ENCODE measurements at places on chromosomes 1 and 21.

DNA sequence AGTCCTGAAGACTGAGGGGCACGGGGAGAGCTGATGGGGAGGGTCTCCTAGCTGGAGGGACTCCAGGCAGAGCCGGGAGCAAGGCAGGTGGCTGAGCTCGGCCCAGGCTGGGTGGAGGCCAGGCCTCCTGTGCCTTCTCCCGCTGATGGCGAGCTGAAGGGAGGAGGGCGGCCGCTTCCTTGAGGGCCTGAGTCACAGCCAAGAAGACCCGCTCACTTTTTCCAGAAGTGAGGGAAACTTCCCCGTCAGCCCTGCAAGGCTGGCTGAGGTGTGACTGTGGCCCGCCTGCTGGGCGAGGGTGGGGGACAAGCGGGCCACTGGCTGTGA is 1.7 kb upstream of the VWA1 start:
- no peak for DNase-seq

DNA sequence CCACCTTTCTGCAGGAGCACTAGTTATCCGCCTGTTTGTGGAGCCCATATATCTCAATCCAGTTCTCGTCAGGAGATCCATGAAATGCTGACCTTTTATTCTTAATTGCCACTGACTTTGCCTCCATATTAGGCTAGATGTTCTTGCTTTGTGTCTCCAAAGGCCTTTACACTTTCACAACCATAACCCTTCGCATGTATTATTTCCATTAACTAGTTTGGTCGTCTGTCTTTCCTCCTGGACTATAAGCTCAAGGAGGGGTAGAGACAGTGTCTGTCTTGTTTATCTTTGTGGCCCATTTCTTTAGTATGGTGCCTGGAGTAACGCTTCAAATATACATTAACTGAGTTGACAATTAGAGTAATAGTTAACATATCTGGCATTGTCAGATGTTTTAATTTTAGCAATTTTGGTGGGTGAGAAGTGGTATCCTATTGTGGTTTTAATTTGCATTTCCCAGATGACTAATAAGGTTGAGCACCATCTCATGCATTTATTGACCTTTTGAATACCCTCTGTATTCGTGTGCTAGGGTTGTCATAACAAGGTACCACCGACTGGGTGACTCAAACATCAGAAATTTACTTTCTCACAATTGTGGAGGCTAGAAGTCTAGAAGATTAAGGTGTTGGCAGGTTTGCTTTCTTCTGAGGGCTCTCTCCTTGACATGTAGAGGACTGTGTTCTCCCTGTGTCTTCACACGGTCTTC is 21.7 kb upstream of the IL12RB2 start:
- DNase-seq = no peak

GRCh38 chr1:28062806-28063205 is 25.6 kb downstream of the EYA3 start:
- DNase-seq = no peak

GRCh38 chr1:35231287-35231686 is 37.2 kb upstream of the ZMYM4 start:
- no peak for DNase-seq

DNA sequence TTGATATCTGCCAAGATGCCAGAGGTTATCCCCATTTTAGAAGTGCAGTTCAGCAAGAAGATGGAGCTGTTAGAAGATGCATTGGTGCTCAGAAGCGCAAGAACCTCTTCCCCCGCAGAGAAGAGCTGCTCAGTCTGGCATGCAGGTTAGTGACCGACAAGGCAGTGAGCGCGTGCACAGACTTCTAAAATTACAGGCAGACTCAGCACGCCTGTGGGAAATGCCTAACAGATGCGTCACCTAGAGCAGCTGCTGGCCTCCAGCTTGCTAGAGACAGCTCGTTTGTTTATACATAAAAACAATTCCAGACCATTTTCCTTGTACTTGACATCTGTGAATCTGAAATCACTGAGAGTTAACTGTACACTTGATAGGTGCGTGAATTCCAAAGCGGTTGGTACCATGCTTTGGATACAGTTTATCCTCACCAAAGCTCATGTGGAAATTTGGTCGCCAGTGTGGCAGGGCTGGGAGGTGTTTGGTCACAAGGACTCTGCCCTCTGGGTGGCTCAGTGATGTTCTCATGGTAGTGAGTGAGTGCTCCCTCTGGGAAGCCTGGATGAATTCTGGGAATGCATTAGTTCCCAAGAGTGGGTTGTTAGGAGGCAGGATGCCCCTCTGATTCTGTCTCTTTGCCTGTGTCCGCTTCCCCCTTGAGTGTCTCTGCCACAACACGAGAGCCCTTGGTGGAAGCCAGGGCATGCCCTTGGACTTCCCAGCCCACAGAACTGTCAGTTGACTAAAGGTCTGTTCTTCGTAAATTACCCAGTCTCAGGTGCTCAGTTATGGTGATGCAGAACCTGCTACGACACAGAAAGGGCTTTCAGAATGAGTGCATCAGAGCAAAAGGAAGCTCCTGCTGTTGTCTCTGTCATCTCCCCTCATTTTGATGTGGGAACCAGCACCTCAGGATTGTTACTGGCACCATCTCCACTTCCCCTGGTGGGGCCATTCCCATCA is 24.4 kb downstream of the SNAP47 start:
- no peak for DNase-seq

DNA sequence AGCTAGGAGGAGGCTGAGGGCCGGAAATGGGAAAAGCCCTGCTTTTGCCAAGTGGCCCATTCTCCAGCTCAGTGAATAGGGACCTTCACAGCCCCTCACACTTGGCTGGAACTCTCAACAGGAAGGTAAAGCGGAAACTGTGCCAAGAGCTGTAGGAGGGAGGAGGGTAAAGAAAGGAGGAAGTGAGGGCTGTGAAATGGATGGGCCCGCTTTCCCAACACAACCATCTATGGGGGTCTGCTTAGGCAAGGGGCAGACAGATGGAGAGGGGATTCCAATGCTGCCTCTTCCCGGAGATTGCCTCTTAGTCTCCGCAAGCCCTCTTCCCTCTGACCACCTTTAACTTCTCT is 5.2 kb downstream of the INKA2 start:
- no peak for DNase-seq

- DNase-seq = no peak
Observed at GRCh38 chr1:33348676-33349080, 27.8 kb upstream of the A3GALT2 start.

DNA sequence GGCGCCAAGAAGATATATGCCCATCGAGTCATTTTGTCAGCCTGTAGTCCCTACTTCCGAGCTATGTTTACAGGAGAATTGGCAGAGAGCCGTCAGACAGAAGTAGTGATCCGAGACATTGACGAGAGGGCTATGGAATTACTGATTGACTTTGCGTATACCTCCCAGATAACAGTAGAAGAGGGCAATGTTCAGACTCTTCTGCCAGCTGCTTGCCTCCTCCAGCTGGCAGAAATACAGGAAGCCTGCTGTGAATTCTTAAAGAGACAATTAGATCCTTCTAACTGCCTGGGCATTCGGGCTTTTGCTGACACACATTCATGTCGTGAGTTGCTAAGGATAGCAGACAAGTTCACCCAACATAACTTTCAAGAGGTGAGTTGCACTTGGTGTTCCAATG is 19.1 kb downstream of the KLHL20 start:
- no peak for DNase-seq

DNA sequence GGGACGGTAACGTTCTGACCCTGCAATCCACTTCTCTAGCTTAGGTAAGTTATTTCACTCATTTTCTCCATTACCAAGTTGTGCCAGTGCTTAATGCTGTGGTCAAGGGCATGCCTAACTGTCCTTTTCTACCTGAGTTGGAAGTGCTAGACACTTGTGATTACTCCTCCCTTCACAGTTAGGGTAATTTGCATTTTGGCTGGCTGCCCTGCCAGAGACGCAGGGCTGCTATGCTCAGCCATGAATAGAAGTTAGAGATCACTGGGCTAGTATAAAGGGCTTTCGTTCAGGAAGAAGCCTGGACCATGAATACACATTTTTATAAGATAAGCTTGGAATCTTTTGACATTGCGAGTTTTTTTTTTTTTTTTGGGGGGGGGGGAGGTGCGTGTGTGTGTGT is 633.2 kb upstream of the NEGR1 start:
- DNase-seq = no peak

DNA sequence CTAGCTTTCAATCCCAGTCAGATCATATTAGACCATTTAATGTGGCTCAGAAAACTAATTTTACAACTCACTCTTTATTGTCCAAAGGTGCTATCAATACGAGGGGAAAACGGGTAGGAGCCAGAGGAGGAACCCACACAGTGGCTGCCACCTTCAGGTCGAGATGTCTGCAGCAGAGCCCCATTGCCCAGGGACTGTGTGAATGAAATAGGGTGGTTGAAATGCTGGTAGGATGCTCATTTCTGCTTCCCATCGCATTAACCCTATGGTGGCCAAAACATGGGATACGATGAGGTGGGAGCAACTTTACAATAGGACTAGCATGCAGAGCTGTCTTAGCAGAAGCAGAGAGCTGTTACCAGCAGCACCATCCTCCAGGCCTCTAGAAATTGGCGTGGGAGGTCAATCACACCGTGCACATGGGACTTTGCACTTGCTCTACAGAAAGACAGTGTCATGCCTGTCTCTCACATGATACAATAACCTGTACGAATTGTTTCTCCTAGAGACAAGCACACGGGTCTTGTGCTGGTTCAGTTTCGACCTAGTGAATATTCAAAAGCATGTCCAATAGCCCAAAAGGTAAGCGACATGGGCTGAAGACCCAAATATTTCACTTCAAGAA is 69.5 kb upstream of the DESI2 start:
- DNase-seq = no peak

GRCh38 chr1:105137543-105138457 is 1388.1 kb downstream of the AMY1C start:
- peak; percentile 59 for DNase-seq

DNA sequence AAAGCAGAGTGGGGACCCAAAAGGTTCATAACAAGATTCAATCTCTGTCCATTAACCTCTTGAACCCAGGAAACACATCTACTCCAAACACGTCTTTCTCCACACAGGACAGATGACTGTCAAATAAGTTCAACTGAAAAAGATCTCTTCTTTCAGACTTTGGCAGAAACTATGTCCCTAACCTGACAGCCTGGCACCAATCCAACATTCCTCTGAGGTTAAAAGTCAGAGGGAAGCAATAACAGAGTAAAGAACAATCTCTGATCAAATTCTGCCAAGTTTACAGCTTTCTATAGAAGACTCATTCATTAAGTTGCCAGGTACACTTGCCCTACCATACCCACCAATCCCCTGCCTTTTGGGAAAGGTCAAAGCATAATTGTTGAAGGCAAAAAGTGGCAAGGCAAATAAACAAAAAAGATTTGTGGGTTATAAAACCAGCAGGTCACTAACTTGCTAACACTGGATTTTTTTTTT is 31.9 kb downstream of the OTUD7B start:
- DNase-seq = no peak

DNA sequence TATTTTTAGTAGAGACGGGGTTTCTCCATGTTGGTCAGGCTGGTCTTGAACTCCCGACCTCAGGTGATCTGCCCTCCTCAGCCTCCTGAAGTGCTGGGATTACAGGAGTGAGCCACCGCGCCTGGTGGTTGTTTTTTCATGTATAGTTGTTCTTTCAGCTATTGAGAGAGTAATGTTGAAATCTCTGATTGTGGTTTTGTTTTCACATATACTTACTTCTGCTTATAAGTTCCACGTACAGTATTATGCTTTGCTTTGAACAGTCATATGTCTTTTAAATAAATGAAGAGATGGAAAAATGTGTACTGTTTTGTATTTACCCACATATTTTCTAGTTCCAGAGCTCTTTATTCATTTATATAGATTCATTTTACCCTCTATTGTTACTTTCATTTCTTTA is 44.5 kb downstream of the MARK1 start:
- DNase-seq = no peak

GRCh38 chr1:228204958-228205357 is 2.9 kb upstream of the OBSCN start:
- DNase-seq = no peak

DNA sequence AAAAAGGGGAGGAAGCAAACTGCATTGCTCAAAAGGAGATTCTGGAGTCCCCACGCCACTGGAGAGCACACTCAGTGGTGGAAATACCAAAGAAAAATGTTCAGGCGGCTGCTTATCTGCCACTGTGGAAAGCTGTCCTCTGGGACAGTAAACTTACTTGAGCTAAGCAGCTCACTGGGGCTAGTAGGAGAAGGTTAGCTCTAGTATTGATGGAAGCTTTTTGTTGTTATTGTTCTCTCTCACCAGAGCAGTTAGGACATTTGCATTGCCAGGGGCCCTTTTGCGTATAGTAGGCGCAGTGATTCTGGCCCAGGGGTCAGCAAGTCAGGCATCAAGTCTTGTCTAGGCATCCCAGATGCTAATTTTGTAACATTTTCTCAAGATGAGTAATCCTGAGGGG is 15.6 kb downstream of the BACE2 start:
- no peak for DNase-seq

- no peak for DNase-seq
Observed at GRCh38 chr1:114286179-114286578, 132.5 kb upstream of the SYT6 start.

GRCh38 chr1:47823040-47823808 is 174.0 kb downstream of the TRABD2B start:
- DNase-seq = no peak

DNA sequence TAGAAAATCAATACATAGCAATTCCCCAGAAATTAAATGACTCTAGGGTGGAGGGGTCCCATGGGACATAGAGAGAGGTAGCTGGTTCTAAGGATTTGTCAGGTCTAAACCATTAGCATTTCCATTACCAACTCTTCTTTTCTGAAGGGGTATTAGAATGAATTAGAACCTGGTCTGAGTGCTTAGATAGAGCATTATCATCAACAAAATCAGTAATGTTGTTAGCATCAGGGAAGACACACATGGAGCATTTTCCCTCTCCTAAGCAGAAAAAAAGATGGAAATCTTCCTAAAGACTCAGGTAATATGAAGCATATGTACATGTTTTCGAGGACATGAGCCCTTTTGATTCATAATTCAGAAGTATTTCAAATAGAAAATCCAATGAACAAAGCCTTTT is 984.4 kb upstream of the NCAM2 start:
- DNase-seq = no peak

DNA sequence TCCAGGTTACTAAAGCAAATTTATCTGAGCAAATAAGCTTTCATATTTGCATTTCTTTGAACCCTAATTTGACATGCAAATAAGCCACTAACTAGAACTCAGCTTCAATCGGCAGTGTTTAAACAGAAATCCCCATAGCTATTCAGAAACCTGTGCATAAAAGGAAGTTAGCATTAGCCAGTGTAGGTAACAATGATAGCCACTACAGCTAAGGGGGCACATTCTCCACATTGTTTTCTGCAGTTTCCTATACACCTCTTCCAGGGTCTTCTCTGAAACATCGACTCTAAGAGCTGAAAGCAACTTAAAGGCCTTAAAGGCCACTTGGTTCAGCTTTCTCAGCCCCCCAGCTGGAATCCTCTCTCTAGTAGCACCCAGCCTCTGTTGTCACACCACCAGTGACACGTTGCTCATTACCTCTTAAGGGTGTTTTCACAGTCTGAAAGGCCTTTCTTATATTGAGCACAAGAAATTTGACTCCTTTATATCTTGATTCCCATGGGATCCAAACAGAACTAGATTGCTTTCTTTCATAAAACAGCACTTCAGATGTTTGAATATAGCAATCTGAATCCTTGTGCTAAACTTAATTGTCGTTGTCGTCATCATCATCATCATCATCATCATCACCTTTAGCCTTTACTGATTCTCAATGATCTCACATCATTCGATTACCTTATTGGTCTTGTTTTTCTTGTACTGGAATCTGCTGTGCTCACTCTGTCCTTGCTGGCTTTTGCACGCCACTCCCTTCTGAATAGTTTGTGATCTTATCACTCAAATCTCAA is 93.9 kb upstream of the DAB1 start:
- DNase-seq = no peak

- DNase-seq = no peak
Observed at GRCh38 chr1:81114191-81114590, 686.5 kb upstream of the ADGRL2 start.
